Subcutaneous adipose tissue (tissue), 4 donors: ENCODE measurements at places on chromosomes 7 and 10. TPM values are rescaled to one million over a fixed set of nuclear protein-coding genes. Genes with fewer than 3 reads are reported as not detected.

Gene GDF2
- not detected for total RNA-seq

Gene DNAJC12
- total RNA-seq, result 0.51 TPM

Gene OR2A1
- total RNA-seq, result 0.65 TPM

Gene IFIT2
- 10.9 TPM for total RNA-seq

Gene OR2A42
- 0.19 TPM for total RNA-seq

Gene EN2
- total RNA-seq, result not detected

Gene IL2RA
- total RNA-seq, result 1.5 TPM

Gene TFR2
- total RNA-seq, result 0.88 TPM

Gene KNDC1
- not detected for total RNA-seq

Gene HOXA6
- 1.3 TPM for total RNA-seq
